ENCODE measurements at places on chromosomes 1 and 21.

- DNase-seq = no peak
Observed at GRCh38 chr1:86846164-86846647, 67.7 kb downstream of the SELENOF start.

- no peak for DNase-seq
Observed at GRCh38 chr21:29296446-29296845, 2.3 kb upstream of the BACH1 start.

DNA sequence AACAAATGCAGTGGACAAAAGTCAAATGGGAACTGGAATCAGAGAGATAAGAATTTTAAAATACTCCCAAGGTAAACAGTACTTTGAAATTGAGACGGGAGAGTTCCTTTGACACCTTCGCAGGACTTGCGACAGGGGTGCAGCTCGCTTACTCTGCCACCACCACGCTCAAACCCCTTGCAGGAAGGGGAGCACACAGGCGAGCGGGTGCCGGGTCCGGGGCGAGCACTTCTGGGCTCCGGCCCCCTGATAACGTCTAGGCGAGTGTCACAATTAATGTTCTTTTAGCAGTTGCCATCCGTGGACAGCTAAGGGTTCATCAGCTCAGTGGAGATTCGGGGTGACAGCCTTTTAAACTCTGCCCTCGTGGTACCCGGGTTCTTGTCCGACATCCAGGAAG lies 37.4 kb downstream of the CLDN17 start:
- no peak for DNase-seq

DNA sequence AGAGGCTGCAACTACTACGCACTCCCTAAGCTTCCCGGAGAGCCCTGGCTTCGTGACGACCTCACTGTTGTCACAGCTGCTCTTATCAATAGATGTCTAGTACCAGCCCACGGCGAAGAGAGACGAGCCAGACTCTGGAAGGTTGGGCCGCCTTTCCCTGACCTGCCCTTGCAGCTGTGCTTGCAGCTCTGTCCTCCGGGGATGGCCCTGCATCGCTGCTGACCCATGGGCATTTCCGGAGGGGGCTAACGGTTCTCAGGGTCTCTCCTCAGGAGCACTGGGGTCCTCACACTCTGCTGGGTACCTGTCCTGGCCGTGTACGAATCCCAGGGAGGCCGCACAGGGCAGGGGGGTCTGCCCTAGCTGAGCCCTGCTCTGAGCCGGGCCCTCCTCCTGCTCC lies 93.8 kb upstream of the COL6A1 start:
- no peak for DNase-seq

- no peak for DNase-seq
Observed at GRCh38 chr1:159091180-159091560, 14.6 kb upstream of the AIM2 start.

GRCh38 chr21:17597680-17598079 lies 15.0 kb downstream of the BTG3 start:
- DNase-seq = no peak

DNA sequence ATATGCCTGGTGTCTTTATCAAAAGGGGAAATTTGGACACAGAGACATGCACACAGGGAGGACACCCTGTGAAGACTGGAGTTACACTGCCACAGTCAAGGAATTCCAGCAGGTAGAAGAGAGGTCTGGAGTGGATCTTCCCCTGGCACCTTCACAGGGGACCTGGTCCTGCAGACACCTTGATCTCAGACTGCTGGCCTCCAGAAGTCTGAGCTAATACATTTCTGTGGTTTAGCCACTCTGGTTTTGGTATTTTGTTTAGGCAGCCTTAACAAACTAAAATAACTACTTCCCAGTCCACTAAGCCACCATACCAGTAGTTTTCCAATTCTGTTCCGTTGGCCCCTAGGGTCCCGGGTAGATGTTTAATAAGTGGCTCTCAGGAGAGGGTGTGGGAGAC lies 164.7 kb downstream of the SETD4 start:
- DNase-seq = no peak

DNA sequence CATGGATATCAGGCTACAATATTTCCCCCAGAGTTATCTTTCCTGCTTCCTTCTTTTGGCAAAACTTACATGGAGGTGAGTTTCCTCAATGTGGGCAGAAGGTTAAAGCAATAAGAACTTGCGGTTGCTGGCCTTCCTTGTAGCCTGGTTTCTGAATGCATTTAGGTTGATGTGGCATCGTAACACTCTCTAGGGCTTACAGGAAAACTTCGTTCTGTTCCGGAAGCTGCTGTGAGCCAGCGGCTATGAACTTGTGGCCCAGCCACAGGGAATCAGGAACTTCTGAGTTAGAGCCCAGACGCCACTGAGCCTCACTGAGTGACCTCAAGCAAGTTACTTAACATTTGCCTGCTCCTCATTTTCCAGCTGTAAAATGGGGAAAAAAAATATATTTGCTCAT lies 623.4 kb upstream of the ADAMTS5 start:
- no peak for DNase-seq
